Choroid plexus epithelial cell (primary cell): ENCODE measurements at places on chromosomes 16 and 17.
A peak's percentile ranks its signal among the peaks of the same experiment; 100 is the strongest.

DNA sequence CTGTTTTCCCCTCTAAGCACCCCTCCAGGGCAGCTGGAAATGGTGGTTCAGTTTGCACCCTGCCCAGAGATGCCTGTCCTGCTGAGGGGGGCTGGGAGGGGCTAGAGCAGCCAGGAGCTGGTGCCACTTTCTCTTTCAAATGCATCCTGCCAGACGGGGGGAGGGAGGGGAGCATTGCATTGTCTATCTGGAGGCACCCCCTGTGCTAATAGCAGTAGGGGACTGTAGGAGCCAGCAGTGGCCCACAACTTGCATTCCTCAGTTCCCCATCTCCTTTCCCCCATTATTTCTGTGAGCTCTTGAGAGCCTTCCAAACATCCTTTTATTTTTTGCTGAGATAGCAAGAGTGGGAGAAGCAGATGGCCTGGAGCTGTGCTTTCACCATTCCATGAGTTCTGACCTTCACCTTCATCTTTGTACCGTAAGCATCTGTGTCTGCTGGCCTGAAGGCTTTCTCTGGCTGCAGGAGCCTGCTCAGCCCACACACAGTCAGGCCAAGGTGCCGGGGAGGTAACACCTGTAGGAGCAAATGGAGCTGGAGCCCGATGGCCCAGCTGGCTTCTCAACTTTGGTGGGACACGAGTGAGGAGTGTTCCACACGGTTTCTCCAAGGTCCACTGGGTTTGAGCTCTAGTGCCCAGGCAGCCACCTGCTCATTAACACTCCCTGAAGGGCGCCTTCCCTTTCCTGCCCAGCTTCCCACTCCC is 5.2 kb downstream of the WFDC1 start:
- no peak for DNase-seq

DNA sequence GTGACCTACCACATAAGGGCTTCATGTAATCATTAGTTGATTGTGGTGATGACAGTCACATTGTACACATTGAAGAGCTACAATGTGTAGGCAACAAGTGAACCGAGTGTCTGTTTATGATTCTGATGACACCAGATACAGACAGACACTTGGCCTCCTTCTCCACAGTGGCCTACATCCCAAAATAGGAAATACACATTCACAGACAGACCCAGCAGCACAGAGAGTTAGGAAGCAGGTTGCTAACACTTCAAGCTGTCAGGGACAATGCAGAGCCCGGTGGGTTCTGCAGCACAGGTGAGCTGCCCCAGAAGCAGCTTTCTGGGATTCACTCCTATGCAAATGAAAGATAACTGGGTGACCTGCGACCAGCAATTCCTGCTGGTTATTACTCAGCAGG is 72.2 kb downstream of the CDH11 start:
- DNase-seq: no peak

DNA sequence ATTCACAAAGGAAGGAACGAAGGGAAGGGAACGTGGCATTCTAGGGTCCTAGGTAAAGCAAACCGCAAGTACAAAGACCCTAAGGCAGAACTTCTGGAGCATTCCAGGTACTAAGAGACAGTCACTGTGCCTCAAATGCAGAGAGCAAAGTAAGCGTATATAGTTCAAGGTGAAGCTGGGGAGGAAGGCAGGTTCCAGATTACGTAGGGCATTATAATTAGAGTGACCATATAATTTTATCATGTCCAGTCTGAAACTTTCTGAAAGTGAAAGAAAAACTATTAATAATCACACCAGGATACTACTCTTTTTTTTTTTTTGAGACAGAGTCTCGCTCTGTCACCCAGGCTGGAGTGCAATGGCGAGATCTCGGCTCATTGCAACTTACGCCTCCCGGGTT is 25.7 kb downstream of the METTL16 start:
- no peak for DNase-seq

- no peak for DNase-seq
Measured at GRCh38 chr17:49664706-49665211, 13.1 kb downstream of the SPOP start.

- DNase-seq: no peak
Measured at GRCh38 chr16:2232094-2232990, 3.9 kb upstream of the DNASE1L2 start.

GRCh38 chr17:39628655-39629493 is 2.1 kb downstream of the PPP1R1B start:
- DNase-seq: no peak

DNA sequence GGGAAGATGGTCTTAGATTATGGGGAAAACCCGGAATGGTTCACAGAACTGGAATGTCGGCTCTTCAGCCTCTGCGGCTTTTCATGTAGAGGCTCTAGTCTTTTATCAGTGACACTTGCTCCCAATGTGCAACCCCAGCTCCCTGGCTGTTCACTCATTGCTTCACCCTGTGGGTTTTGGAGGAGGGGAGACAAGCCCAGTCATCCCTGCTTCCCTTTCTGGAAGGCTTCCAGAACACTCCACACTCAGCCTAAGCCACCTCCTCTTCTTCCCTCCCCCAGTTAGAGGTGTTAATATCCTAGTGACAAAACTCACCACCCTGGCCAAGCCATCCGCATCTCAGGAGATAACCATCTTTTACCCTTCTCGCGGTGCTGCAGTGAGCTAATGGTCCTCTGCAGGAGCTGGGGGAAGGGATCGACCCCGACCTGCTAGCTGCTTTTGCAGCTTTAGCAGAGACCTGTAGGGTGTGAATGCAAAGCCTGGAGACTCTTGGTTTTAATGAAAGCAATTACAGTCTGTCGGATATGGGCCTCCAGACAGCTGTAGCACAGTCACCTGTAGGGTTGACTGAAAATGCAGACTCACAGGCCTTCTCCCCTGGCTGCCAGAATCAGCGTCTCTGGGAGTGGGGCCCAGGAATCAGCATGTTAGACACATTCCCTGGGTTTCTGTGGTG is 24.3 kb upstream of the LASP1NB start:
- DNase-seq: peak; percentile 96

DNA sequence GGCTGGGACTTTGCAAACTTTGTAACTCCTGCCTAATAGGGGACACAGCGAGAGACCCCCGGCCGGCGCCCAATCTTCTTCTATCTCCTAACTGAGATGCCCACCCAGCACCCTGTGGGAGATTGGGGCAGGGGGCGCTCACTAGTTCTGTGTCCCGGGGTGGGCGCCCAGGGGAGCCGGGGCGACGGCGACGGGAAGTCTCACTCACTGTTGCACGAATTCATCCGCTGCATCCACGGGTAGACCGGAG is 3.9 kb upstream of the HOXB5 start:
- no peak for DNase-seq

DNA sequence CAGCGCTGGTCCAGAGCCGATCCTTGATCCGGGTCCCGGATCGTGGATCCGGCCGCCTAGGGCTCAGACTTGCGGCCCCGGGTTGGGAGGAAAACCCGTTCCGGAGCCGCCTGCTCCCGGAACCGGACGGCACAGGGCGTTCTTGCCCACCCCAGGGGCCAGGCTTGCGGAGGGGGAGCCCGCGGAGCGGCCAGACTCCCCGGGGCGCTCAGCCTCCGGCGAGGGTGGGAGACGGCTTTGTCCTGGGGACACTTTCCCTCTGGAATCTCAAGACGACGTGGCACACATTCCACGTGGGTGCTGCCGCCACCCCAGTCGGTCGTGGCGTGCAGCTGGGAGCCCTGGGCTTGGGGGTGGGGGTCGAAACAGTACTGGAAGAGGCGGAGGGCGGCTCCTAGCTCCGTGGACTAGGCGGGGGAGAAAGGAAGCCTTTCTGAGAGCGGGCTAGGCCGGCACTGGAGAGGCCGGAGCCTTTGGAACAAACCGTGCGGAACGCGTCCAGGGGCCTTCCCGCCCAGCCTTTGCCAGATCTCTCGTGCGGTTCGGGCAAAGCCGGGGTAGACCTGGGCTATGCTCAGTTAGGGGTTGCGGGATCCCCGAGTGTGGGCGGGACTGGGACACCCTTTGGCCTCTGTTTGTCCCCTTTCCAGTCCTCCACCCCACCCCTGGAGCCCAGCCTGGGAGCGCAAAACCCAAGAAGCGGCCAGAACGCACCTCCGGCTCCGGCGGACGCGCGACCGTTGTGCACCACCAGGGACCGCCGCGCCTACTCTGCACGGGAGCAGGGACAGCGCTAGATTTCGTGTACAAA is 26.5 kb downstream of the SREBF1 start:
- DNase-seq: peak; percentile 80

GRCh38 chr17:4135489-4135888 is 7.3 kb downstream of the ZZEF1 start:
- DNase-seq: no peak

GRCh38 chr17:15431196-15431595 is 36.2 kb downstream of the CDRT4 start:
- no peak for DNase-seq

DNA sequence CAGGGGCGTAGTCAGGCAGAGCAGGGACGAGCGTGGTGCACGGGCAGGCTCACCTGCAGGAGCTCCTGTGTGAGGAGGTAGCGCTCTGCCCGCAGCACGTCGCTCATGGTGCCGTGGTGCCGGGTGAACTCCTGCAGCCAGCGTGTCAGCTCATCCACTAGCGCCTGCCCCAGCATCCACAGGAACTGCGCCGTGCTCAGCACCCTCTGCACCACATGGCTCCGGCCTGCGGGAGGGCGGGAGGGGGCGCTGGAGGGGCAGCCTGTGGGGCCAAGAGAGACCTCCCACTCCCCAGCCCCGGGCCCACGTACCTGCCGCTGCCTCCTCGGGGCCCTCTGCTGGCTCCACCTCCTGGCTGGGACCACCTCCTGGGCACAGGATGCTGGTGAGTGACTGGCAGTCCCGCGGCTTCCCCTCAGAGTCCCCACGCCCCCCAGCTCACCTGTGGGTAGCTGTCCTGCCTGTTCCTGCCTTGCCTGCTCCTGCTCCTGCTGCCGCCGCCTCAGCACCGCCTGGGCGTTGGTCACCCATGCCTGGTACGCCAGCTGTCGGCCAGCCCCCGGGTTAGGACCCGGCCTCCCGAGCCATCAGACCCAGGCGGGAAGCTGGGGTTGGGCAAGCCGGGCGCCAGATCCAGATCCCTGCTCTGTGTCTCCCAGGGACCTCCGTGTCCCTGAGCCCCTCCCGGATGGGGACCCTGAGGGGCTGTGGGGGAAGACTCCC is 16.6 kb downstream of the CTU2 start:
- no peak for DNase-seq

GRCh38 chr16:28098171-28098958 is 34.9 kb upstream of the GSG1L start:
- DNase-seq: no peak

DNA sequence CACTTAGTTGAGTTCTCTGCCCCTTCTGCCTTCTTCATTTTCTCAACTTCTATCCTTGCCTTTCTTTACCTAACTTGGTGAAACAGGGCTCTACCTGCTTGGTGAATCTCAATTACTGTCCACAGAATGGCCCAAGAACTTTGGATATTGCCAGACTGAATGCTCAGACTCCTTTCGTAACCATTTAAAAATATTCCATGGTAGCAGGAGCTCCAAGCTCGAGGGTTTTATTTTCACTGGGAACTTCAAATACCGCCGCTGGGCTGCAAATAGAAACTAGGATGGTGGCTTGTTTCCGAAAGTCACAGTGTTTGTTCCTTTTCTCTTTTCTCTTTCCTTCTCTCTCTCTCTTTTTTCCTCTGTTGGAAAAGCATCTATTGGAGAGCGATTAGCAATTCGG is 13.2 kb downstream of the TMEM100 start:
- no peak for DNase-seq

GRCh38 chr16:57679767-57680482 is 11.8 kb downstream of the ADGRG3 start:
- no peak for DNase-seq

- DNase-seq: no peak
Measured at GRCh38 chr16:13471036-13471435, 448.9 kb upstream of the ERCC4 start.

DNA sequence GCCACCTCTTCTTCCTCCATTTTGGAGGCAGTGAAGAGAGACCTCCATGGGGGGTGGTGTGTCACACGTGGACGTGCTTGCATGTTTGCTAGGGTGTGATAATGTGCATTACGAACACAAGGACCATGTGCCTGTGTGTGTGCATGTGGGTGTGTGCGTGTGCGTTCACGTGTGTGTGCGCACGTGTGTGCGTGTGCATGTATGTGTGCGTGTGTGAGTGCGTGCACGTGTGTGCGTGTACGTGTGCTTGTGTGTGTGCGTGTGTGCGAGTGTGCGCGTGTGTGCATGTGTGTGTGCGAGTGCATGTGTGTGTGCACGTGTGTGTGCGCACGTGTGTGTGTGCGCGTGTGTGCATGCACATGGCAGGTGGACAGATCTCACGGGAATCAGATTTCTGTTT is 29.5 kb downstream of the RNF213 start:
- DNase-seq: no peak

- peak; percentile 93 for DNase-seq
Measured at GRCh38 chr16:51556694-51557340, 405.7 kb upstream of the SALL1 start.
